ENCODE measurements at places on chromosomes 16 and 17.

- DNase-seq: no peak
Observed at GRCh38 chr16:87034317-87034716, 282.9 kb downstream of the C16orf95 start.

DNA sequence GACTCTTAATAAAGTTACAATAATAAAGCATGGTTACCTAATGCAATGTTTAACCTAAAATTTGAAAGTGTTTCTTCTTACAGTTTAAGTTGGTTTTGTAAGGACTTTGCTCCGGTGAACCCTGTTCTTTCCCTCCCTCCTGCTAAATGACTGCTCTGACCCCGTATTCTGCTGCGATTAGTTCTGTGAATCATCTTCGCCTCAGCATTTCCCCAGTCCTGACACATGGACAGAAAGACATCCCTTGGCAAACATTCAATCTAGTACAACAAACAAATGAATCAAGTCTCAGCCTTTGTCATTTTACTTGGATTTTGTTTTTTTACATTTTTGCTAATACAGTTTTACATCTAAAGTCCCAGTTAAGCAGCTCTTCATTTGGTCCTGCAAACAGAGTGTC lies 15.4 kb downstream of the KCNJ2 start:
- DNase-seq: no peak

- DNase-seq: no peak
Observed at GRCh38 chr17:18848501-18848900, 9.4 kb upstream of the PRPSAP2 start.

- DNase-seq: peak; percentile 36
Observed at GRCh38 chr16:28845293-28845692, 855 bp downstream of the TUFM start.

- no peak for DNase-seq
Observed at GRCh38 chr17:59439262-59439661, 107.8 kb downstream of the YPEL2 start.
